ENCODE measurements at places on chromosomes 3 and 15.

DNA sequence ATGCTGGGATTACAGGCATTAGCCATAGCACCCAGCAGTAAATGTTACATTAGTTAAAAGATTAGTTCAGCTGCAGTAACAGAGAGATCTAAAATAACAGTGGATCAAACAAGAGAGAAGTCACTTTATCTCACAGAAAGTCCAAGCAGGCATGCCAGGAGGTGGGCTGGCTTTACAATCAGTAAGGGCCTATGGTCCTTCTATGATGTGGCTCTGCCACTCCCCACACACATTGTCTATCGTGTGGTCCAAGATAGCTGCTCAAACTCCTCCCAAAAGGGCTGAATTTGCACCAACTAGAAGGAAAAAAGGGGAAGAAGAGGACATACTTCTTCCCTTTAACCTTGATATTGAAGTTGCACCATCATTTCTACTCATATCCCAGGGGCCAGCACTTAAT, 4.6 kb upstream of the RUVBL1 start:
- no peak for DNase-seq

GRCh38 chr15:61227950-61228936, 859 bp downstream of the RORA start:
- DNase-seq = no peak

- no peak for DNase-seq
Observed at GRCh38 chr3:133722935-133723334, 23.3 kb upstream of the TF start.

- DNase-seq = no peak
Observed at GRCh38 chr15:25860885-25861866, 2.0 kb downstream of the ATP10A start.

DNA sequence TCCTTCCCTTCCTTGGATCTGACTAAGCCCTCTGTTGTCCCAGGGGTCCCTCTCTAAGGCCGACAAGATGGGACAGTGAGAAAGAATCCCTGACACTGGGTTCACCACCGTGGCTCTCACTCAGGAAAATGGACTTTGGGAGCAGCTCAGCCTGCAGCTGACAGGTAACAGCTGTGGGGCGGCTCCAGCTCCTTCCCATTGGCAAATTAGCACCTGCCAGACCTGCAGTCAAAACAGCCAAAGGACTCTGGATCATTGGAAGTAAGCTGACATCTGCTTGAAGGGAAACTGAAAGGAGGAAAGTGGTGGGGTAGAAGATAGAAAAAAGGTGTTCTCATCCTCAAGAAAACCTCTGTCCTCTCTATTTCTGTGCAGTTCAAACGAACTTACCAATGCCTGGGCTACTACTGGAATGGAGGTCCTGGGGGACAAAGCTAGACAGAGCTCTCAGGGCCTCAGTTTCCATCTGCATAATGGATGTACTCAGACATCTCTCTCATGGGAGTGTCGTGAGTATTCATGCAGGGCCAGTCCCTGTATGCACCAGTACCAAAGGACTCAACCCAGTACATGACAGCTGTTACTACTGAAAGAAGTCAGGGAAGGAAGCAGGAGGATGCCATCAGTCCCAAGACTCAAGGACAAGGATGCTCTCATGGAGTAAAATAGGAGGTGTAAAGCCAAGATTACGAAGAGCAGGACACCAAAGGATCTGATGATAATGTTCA, 53.6 kb upstream of the DCLK3 start:
- no peak for DNase-seq

Measured in activated CD8-positive, alpha-beta memory T cell treated with anti-CD3 and anti-CD28 coated beads for 1 hour (primary cell).